ENCODE measurements at places on chromosomes 5 and 9.

- no peak for DNase-seq
Observed at GRCh38 chr9:85534340-85534739, 207.4 kb downstream of the AGTPBP1 start.

- DNase-seq, result no peak
Observed at GRCh38 chr9:137276473-137277328, 825 bp upstream of the TOR4A start.

DNA sequence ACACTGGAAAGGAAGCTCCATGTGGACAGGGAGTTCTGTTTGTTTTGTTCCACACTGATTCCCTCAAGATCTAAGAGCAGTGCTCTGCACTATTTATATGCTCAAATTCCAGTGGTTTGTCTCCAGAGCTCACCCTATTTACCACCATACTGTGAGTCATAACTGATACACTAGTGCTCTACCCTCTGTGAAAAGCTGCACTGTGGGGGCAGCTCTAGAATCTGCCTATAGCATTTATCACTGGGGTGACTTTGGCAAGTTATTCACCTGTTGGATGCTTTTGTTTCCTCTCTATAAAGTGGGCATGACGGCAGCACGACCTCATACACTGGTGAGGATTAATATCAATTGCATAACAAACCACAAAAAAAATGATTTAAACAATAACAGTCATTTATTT is 307.8 kb downstream of the NR2F1-AS1 start:
- DNase-seq, result no peak

GRCh38 chr5:34913072-34913471 is 2.2 kb downstream of the RAD1 start:
- DNase-seq, result no peak

- DNase-seq, result no peak
Observed at GRCh38 chr9:85430659-85431338, 311.0 kb downstream of the AGTPBP1 start.

- no peak for DNase-seq
Observed at GRCh38 chr9:127521919-127522304, 70.6 kb downstream of the LRSAM1 start.

DNA sequence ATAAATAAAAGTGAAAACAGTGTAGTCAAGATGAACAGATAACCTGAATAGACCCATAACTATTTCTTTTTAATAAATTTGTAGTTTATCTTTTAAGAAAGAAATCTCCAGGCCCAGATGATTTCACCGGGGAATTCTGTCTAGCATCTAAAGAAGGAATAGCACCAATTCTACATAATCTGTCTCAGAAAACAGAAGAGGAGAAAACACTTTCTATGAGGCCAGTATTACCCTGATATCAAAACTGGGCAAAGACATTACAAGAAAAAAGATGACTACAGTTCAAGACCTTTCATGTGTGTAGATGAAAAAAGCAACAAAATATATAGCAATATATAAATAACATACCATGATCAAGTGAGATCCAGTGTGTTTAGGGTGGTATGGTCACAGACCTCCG is 31.4 kb downstream of the TTC23L start:
- DNase-seq, result no peak

DNA sequence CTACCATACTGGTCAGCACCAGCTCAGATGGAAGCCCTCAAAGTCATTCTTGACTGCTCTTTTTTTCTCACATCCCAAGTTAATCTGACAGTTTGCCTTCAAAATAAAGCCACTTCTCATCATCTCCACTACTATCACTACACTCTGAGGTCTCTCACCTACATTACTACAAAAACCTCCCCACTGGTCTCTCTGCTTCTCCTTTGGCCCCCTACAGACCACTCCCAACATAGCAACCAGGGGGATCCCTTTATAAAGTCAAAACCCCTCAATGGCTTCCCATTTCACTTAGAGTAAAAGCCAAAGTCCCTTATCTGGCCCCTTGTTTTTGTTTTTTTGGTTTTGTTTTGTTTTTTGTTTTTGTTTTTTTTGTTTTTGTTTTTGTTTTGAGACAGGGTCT is 4.6 kb downstream of the ARAP3 start:
- DNase-seq, result no peak

GRCh38 chr5:73751254-73751914 is 125.4 kb downstream of the ARHGEF28 start:
- no peak for DNase-seq

DNA sequence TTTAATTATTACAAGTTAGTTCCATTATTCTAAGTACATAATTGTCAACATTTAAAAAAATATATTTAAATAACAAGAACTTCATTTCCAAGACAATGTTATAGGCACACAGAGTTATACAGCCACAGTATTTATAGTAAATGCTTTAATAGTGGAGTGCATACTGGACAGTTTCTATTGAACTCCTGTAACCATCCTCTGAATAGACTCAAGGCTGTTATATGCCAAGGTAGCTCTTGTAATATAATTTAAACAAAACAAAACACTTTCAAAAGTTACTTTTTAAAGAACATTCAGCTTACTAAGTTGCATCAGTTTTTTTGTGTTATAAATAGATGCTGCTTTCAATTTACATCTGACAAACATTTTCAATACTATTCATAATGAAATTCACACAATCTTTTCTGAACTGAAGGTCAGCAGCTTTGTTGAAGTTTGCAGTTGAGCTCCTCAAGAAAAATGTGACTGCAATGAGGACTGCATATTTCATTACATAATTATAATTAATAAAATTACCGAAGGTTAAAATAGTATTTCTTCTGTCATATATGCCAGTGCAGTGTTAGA is 549.9 kb upstream of the CYLC2 start:
- no peak for DNase-seq

DNA sequence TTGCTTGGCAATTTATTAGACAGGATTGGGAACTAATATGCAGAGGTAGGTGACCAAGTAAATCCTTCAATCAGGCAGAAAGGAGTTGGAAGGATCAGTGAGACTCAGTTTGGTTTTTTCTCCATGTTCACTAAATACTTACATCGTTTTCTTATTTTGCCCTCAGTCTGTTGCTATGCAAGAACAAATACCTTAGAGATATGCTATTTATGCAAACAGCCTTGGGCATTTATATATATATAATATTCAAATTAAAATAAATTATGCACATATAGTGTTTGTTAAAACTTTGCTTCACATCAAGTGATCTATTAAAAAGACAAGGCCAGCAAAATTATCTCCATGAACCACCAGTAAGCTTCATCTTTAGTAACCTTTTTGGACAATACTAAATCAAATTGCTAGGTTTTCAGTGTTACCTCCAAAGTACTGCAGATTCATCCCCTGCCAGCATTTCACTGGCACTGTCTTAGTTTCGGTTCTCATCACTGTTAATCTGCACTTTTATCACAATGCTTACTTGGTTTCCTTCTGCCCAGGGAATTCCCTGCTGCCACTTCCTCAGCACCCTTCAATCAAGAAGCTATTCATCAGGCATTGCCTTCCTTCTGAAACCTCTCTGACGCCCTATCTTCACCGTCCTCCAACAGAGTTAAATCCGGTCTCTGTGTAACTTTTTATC is 26.0 kb upstream of the LIFR start:
- no peak for DNase-seq

DNA sequence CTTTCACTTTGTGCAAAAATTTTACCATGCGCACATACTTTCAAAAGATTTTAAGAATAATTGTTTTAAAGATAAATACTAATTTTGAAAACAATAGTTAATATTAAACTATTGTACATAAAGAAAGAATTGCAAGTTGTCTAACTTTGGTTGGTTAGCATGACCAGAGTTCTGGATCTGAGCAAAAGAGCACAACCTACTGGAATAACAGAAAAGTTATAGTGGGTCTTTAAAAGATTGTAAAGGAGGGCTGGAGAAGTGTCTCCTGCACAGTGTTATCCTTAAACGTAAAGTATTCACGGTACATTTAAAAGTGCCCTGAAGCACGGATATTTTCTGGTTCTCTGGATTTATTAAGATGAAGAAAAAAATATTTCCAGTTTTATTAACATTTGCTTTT is 70.6 kb downstream of the GLIS3 start:
- DNase-seq, result no peak

DNA sequence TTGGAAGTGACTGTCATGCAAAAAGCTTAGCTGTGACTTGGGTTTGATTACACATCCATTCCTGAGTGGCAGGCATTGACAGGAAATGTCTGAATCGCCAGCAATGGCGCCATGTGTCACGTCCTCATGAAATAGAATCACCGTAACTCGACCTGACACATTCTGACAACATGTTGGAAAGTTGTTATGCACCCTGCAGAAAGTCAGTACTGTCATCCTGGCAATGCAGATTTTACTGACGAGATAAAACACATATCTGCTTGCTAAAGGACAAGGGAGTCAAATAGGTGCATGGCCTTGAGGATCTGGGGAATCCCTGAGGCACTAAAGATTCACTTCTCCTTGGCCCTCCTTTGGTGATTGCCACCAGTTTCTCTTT is 344.2 kb downstream of the SPATA31D1 start:
- DNase-seq, result no peak

DNA sequence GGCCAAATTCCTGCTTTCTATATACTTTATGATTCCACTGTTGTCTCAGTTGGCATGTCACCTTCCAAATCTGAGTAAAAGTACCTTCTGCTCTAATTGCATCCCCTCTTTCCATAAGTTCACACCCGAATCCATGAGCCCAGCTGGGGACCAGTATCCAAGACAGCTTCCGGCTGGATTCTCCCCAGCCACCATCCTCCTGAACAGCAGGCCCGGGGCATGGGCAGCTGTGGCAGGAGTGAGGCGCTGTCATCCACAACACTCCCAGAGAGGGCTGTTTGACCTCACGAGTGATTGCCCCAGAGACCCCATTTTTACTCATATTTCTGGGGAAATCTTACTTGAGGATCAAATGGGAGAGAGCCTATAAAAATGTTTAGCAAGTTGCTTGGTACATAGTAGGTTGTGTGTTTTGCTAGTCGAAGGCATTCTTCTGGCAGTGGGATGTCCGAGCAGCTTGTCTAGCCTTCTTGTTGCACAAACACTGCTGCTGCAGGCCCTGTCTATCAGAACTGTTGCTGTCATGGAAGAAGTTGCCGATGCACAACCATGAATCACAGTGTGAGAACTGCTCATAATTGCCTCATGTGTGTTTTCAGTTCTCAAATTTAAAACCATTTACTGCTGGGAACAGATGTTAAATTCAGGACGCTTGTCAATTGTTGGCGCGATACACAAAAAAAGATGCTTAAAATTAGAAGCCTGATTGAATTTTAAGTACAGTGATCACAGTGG is 93.8 kb downstream of the HSPA4 start:
- no peak for DNase-seq

- DNase-seq, result no peak
Observed at GRCh38 chr5:40217553-40217952, 462.2 kb upstream of the PTGER4 start.

GRCh38 chr9:36815023-36815422 is 219.0 kb downstream of the PAX5 start:
- DNase-seq, result no peak

DNA sequence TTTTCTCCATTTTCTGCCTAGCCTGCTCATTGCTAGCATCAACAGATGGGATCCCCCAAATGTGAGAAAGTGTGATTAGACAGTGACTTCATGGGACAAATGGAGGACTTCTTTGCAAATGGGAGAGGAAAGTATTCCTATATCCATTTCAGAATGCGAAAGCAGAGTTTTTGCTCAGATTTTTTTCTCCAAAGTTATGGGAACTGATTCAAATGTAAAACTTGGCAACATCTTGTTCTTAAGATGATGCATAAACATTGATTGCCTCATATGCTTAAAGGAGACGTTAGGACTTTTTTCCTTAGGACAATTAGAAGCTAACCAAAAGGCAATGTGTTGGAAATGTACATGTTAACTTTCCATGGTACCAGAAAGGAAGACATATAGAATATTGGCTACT is 704.3 kb upstream of the ZNF608 start:
- no peak for DNase-seq

- DNase-seq, result no peak
Observed at GRCh38 chr9:137050570-137050969, 3.3 kb downstream of the ENTPD2 start.

DNA sequence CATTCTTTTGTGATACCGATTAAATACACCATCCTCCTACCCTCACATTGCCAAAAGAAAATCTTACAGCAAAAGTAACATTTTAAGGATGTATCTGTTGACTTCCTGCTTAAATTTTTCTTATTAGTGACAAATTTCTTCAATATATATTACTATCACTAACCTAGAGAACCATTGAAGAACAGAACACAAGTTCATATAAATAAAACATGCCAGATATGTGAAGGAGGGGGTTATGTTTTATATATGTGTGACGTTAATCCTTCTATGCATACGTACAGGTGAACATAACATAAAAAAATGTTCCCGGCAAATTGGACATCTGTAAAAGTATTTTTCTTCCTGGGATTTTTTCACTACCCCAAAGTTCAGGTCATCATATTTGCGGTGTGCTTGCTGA is at the start of gene OR13F1:
Gene OR13F1, plus strand, starts transcription at position 301 of the 400 bp plus-strand sequence. Its CDS starts 0 bp downstream, at position 301.
- DNase-seq, result no peak

GRCh38 chr5:139385061-139386049 is 2.3 kb upstream of the SLC23A1 start:
- no peak for DNase-seq

Data from GOT3 (cell line).